ENCODE measurements at places on chromosomes 16 and 17.

- DNase-seq: no peak
These were observed 2.4 kb downstream of the JPT1 start for GRCh38 chr17:75151930-75152329.

- DNase-seq: no peak
These were observed 318.3 kb downstream of the SLC39A11 start for GRCh38 chr17:72774236-72774635.

- DNase-seq: no peak
These were observed 110.2 kb upstream of the ZNF750 start for GRCh38 chr17:82949984-82950383.

DNA sequence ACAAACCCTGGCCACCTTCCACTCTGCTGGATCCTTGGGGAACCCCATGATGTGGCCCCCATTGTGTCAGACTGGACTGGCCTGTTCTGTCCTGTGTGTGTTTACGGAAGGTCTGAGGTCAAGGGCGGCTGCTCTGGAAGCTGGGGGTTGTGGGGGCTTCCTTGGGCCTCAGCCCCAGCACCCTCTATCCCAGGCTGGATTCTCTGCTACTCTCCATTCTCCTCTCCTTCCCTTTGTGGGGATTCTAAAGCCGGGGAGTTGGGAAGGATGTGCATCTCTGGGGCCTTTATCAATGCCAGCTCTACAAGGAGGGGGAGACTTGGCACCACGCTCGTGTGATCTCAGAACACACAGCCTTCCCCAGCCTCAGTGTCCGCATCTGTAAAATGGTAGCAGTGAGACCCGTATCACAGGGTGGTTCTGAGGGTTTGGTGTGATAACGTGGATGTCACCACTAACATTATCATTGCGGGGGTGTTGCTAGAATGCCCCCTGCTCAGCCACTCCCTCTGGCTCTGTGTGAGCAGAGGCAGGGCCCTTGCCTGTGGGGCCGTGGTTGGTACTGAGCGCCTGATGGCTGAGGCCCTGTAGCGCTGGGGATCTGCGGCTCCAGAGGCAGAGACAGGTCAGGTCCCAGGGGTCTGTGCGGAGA, 18.1 kb downstream of the ADGRG1 start:
- no peak for DNase-seq

- peak; percentile 40 for DNase-seq
These were observed 20.4 kb upstream of the WDR45B start for GRCh38 chr17:82668631-82669099.

DNA sequence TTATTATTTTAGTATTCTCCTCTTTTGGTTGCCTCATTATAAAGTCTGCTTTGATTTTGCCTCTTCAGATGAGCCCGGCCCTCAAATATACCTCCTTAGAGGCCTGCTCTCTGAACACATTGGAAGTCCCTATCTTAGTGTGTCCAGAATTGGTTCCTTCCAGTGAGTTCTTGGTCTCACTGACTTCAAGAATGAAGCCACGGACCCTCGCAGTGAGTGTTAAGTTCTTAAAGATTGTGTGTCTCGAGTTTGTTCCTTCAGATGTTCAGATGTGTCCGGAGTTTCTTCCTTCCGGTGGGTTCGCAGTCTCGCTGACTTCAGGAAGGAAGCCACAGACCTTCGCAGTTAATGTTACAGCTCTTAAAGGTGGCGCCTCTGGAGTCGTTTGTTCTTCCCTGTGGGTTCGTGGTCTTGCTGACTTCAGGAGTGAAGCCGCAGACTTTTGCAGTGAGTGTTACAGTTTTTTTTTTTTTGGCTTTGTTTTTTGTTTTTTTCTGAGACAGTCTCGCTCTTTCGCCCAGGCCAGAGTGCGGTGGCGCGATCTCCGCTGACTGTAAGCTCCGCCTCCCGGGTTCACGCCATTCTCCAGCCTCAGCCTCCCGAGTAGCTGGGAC, 45.8 kb upstream of the NOS2 start:
- DNase-seq: no peak

DNA sequence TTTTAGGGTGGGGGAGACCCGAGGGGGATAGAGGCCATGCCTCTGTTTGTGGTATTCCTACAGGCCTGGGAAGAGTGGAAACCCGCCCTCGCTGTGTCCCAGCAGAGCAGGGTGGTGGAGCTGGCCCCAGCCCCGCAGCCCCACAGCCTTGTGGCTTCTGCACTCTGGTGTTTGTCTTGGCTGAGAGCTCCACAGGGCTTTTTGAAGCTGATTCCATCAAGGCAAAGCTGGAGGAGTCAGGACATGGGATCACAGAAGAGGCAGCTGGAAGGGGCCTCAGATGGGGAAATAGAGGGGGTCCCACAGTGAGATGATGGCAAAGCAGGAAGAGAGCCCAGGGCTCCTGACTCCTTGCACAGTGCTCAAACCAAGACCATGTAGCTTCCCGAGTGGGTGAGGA, 5.0 kb upstream of the WFIKKN2 start:
- DNase-seq: no peak

GRCh38 chr17:46182961-46183360, 10.3 kb downstream of the KANSL1 start:
- DNase-seq: no peak

GRCh38 chr16:49744244-49745220, 111.4 kb downstream of the ZNF423 start:
- no peak for DNase-seq

DNA sequence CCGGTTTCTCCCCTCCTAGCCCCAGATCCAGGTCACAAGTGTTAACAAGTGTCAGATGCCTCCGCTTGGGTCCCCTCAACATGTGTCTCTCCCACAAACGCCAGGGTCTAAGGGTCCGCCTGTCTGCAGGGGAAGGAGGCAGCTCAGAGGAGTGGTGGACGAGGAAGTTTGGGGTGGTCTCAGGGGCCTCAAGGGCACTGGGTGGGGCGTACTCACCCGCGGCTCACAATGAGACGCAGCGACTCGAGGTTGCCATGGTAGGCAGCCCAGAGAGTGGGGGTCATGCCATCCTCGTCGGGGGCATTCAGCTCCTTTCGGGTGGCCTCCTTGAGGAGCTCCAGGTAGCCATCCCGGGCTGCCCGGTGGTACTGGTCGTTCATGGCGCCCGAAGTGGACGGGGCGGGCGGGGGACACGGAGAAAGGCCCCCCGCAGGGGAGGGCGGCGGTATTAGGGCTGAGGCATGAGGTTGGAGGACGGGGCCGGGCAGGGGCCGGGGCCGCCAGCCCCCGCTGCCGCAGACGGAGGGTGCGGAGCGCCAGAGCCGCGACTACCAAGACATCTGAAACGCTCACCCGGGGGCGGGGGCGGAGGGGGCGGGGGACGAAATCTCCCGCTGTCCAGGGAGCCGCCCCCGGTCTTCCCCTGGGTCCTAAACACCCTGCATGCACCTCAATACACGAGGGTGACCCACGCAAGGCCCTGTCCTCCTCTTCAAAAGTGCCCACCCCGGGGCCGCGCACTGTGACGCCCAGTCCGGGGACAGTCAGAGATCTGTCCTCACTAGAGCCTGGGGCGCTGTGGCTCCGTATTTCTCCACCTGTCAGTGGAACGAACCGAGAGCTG, at the start of gene USH1G:
TSS of gene USH1G (minus strand) at position 562 of the 844 bp plus-strand sequence. CDS start at position 380, 182 bp downstream.
- DNase-seq: no peak

GRCh38 chr16:48446534-48446920, 61.3 kb upstream of the SIAH1 start:
- no peak for DNase-seq

- no peak for DNase-seq
These were observed 2.7 kb downstream of the NOXO1 start for GRCh38 chr16:1978476-1979120.

- DNase-seq: peak; percentile 34
These were observed at the start of gene CIITA for GRCh38 chr16:10876799-10877341. TSS of gene CIITA (plus strand) at chr16:10877202. CDS start at chr16:10877331, 129 bp downstream.

DNA sequence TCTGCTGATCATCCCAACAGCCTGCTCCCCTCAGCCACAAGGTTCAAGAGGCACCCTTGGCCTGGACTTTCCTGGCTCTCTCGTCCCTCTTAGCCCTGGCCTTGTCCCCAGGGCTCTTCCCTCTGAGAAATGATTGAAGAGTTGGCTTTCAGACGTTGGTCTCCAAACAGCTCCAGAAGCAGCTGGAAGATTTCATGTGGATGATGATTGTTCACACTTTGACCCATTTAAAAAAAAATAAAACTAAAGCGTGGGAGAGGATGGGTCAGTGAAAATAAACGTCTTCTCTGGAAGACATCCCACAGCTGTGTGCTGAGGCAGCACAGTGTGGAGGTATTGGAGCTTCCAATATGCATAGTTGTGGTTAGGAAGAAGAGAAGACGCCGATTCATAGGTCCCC, 54.7 kb upstream of the CDH11 start:
- no peak for DNase-seq

- no peak for DNase-seq
These were observed 194.2 kb downstream of the NTN1 start for GRCh38 chr17:9215465-9215864.

GRCh38 chr16:66886914-66887313, 6.6 kb downstream of the PDP2 start:
- no peak for DNase-seq

GRCh38 chr17:41868568-41868967, 3.3 kb upstream of the KLHL11 start:
- DNase-seq: no peak

DNA sequence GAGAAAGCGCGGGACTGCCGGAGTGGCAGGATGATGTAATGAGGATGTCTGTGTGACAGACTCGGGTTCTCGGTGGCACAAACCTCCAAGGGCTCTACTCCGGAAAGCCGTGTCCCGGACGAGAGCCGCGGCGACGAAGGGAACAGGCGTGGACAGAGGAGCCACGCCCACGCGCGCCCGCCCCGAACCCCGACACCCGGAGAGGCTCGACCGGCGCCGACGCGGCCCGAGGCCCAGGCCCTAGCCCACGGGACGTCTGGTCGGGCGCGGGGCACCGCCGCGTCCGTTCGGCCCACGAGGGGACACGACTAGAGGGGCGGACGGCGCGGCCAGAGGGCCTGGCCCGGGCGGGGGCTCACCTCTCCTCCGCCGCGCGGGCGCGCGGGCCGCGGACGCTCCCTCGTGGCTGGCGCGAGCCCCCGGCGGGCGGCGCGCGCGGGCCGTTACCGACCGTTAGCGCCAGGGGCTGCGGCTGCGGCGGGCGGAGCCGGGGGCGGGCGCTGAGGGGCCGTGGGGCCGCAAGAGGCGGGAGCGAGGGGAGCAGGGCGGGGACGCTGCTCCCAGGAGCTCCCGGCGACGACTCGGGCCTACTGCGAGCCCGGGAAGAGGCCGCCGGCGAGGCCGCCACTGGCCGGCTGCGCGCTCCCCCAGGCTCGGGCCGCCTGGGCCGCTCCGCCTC, 2.1 kb upstream of the IRX5 start:
- DNase-seq: no peak

- DNase-seq: no peak
These were observed 17.6 kb downstream of the ZSWIM7 start for GRCh38 chr17:15981646-15982580.

- no peak for DNase-seq
These were observed 161.5 kb downstream of the TMEM132E start for GRCh38 chr17:34740565-34741520.

GRCh38 chr17:35568561-35568960, 7.9 kb upstream of the SLFN14 start:
- DNase-seq: no peak

DNA sequence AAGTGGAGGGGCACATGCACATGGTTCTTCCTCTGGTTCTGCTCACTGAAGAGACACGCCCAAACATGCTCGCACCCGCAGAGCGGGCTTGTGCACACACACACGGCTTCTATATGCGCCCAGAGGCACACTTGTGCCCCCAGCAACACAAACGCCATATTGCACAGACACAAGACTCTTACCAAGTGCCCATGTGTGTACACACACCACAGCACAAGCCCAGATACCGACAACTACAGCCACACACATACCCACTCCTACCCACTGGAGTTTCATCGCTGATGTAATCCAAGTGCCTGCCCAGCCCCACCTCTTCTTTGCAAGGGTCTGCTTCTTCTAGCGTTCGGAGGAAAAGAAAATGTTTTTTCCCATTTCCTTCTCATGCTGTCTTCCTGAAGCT, 6.5 kb upstream of the PRR29 start:
- DNase-seq: no peak

GRCh38 chr16:56758930-56759329, 29.0 kb downstream of the NUP93 start:
- DNase-seq: no peak

GRCh38 chr16:79097771-79098170, 502.8 kb downstream of the MAF start:
- DNase-seq: no peak

- no peak for DNase-seq
These were observed 1.2 kb downstream of the ARHGAP44 start for GRCh38 chr17:12790249-12791106.

GRCh38 chr17:1495265-1495989, 2.9 kb upstream of the MYO1C start:
- DNase-seq: no peak

DNA sequence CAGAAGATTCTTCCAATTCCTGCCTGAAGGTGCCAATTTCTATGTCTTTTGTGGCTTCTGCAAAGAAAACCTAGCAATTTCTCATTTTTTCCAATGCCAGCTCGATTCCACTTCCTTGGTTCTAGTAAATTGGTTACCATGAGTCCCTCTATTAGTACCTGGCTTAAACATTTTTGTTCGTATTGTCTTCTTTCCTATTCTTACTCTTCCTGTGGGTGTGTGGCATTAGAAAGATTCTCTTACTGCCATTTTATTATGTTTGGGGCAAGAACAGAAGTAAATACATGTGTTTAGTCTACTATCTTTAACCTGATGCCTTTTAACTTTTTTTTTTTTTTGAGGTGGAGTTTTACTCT, 20.3 kb upstream of the MAPK3 start:
- DNase-seq: no peak

GRCh38 chr17:57782062-57782490, 37.0 kb upstream of the CCDC182 start:
- DNase-seq: no peak

- DNase-seq: no peak
These were observed 313.3 kb upstream of the CCL2 start for GRCh38 chr17:33941744-33942143.

- DNase-seq: no peak
These were observed 1.1 kb upstream of the C1QTNF8 start for GRCh38 chr16:1097156-1097555.

DNA sequence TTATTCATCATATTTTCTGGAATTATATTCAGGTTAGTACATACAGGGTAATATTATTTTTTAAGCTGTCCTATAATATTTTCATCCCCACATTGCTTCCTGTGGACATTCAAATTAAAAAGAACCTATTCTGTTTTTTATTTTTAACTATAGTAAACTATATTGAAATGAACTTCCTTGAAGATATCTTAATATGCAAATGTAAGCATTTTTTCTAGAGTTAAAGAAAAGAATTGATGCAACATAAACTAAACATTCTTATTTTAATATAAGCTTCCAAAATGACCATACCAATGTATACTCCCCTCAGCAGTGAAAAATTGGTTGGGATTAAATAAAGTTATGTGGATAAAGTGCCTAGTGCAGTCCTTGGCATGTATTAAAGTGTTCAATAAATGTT, 416.6 kb downstream of the KIF2B start:
- DNase-seq: no peak

DNA sequence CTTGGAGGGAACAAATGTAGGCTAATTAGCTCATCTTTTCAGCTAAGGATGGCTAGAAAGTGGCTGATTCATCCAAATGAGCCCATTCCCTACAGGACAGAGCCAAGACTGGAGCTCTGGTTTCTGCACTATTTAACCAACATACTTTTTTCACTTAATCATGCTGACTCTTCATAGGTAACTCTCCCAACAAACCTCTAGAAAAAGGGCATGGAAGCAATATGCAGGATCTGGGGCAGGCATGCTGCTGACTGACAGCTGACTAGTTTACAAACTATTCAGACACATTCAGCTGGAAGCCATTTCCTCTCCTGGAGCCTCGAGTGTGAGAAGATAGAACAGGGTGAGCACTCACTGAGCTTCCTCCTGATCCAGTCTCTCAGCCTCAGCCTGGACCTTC, 6.2 kb downstream of the BECN1 start:
- DNase-seq: no peak

GRCh38 chr16:87789437-87790291, 23.9 kb upstream of the KLHDC4 start:
- no peak for DNase-seq
